ENCODE measurements at places on chromosomes 13 and 19.

DNA sequence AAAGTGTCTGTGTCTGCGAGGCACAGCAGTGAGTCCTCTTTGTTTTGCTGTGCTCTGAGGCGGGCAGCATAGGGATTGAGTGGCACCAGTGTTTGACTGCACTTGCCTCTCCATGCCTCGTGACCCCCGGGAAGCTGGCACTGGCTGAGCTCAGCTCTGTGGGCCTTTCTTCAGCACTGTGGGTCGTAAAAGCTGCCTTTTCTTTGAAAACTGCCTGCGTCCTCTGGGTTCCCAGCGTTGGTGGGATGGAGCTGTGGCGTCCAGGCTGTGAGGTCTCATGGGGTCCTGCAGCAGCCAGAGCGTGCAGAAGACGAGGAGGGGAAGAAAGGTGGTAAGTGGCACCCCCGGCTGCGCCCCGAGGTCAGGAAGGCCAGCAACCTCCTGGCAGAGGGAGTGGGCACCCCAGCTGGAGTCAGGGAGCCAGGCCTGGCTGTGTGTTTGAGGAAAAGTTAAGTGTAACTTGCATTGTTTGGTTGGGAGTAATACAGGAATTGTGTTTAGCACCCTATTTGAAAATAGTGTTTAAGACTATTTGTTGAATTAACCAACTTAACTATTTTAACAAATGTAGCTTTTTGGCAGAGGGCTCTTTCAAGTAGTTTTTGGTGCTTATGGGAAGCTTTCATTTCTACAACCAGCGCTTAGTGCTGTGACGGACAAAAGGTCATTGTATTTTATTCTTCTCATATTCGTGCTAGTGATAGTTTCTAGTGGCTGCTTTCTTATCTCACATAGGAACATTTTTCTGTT is 79.3 kb upstream of the TEX29 start:
- DNase-seq: no peak

- DNase-seq: no peak
Measured at GRCh38 chr13:27601803-27602202, 18.5 kb downstream of the LNX2 start.

DNA sequence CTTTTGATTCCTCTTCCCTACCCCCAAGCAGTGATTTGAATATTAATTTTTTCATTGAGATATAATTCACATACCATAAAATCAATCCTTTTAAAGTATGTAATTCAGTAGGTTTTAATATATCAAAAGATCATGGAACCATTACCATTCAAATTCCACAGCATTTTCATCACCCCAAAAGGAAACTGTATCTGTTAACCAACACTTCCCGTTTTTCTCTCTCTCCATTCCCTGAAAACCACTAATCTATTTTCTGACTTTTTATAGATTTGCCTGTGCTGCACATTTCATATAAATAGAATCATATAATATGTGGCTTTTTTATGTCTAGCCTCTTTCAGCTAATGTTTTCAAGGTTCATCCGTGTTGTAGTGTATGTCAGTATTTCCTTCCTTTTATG is 107.1 kb downstream of the PAN3 start:
- no peak for DNase-seq

- no peak for DNase-seq
Measured at GRCh38 chr13:106381091-106381490, 154.4 kb downstream of the EFNB2 start.

DNA sequence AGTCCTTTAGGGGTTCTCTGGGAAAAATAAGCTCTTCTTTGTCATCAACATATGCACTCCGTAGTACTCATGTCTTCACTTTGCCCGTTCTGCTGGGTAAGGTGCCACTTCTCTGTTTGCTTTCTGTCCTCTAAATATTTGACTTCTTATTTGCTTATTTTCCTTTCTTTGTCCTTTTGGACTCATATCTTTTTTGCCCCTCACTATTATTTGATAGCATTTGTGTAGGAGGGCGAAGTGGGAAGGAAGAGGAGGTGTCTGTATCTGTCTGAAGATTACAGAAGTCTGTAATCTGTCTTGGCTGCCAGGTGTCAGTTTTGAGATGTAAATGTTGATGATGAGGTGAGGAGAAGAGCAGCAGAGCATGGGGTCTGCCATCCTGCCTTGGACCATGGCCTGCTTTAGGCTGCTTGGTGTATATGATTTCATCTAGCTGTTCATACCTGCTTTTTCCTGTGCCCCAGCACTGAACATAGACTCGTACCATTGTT is 30.8 kb downstream of the USPL1 start:
- DNase-seq: no peak

DNA sequence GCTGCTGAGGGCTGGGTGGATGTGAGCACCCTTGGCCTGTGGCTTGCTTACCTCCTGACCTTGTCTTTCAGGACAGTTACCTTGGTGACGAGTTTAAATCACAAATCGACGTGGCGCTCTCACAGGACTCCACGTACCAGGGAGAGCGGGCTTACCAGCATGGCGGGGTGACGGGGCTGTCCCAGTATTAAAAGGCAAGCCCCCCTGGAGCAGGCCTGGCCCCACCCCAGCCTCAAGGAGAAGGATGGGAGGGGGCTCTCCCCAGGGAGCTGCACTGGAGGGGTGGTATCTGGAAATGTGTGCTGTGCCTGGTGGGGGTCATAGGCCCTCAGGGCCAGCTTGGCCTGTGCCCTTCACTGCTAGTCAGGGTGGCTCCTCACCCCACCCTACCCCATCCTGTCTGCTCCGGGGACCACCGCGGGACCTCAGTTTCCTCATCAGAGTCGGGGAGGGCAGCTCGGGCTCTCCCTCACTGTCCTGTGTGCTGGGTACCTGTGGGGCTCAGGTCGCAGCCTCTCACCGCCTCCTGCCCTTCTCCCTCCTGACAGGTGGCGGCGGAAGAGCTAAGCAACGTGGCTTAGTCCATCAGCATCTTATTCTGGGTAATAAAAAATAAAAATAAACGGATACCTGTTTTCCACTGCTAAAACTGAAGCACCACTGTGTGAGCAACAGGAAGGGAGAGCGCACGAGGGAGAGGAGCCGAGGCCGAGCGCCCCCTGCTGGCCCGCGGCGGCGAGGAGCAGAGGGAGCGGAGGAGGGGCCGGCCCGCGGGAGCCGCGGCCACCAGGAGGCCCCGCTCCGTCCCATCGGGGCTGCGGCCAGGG is 29.8 kb downstream of the CERS1 start:
- DNase-seq: no peak

DNA sequence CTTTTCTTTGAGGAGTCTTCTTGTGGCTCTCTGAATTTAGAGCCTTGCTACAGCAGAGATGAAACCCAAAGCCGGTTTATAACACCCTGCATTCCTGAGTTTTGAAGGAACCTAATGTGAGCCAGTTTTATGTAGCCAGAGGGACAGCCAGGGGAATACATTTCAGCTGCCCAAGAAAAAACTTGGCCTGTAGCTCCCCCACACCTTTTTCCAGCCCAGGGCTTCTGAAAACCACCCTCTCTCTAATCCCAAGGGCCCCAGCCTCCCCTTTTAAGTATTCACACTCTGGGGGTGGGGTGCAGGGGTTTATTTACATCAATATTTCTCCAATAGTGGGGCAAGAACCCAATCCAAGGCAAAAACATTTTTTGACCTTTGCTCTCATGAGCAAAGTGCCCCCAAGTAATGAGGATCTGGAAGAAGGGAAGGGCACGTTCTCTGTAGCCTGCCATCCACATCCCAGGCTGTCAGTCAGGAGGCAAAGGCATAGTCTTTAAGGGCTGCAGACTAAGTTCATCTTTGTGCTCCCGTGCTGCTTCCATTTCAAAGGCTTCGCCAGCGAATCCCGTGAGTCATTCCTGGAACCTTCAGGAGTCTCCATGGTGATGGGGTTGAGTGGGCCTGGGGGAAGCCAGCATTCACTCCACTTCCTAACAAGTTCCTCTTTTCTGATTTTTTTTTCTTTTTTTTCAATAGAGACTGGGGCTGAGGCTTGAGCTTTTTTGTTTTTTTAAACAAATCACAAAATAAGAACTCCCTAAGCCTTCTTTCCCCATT is 33.2 kb upstream of the MEDAG start:
- DNase-seq: no peak

DNA sequence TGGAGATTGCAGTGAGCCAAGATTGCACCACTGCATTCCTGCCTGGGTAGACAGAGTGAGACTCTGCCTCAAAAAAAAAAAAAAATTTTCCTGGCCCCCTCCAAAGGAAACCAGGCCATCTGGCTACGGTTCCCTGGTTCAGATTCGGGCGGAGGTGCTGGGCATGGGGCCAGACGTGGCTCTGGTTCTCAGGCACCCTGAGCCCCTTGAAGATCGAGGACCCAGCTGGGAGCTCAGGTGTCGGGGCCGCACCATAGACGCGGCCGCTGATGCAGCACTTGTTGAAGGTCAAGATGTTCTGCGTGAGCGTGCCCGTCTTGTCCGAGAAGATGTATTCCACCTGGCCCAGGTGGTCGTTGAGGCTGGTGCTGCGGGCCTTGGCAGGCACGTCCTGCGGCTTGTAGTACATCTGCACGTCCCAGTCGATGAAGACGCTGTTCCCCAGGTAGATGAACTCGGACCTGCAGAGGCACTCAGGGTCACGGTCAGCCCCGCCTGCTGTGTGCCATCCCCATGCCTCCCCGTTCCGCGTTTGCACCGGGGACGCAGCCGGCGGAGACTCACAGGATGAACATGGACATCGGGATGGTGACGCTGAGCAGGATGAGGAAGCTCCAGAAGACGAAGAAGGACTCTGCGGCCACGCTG is 12.3 kb downstream of the ATP8B3 start:
- DNase-seq: no peak

DNA sequence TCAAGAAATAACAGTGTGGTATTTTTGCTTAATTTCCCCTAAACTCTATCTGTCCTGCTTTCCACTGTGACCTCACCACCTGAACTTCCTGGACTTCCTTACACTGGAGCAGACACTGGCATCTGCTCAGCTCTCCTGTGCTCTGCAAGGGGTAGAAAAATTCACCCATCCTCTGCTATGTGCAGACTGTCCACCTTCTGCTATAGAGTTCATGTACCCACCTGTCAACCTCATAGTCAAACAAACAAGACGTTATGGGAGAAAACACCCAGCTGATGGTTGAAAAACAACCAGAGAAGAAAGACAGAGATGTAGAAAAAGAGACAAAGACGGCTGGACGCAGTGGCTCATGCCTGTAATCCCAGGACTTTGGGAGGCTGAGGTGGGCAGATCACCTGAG is 12.2 kb downstream of the LAIR1 start:
- DNase-seq: no peak

DNA sequence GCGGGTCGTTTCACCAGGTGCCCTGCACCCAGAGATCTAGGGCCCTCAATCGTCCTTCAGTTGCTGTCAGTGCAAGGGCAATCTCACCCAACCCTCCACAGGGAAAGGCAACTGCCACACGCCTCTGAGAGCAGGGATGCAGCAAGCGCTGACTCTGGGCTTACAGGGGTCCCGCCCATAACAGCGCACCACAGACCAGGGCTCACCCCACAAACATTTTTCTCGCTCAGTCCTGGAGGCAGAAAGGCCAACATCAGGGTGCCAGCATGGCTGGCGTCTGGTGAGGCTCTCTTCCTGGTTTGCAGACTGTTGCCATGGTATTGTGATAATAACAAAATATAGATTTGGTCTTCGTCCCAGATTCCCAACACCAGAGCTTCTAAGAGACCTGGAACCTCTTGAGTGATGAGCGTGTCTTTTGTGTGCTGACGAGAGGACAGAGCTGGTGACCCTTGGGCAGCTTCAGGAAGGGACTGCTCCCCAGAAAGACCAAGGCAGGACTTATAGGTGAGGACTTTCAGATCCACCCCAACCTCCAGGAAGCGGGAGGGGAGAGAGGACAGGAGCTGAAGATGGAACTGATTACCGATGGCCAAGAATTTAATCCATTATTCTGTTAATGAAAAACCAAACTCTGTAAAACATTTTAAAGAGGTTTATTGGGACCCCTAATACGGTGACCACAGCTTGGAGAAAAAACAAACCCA is 51.3 kb downstream of the C13orf46 start:
- DNase-seq: no peak

DNA sequence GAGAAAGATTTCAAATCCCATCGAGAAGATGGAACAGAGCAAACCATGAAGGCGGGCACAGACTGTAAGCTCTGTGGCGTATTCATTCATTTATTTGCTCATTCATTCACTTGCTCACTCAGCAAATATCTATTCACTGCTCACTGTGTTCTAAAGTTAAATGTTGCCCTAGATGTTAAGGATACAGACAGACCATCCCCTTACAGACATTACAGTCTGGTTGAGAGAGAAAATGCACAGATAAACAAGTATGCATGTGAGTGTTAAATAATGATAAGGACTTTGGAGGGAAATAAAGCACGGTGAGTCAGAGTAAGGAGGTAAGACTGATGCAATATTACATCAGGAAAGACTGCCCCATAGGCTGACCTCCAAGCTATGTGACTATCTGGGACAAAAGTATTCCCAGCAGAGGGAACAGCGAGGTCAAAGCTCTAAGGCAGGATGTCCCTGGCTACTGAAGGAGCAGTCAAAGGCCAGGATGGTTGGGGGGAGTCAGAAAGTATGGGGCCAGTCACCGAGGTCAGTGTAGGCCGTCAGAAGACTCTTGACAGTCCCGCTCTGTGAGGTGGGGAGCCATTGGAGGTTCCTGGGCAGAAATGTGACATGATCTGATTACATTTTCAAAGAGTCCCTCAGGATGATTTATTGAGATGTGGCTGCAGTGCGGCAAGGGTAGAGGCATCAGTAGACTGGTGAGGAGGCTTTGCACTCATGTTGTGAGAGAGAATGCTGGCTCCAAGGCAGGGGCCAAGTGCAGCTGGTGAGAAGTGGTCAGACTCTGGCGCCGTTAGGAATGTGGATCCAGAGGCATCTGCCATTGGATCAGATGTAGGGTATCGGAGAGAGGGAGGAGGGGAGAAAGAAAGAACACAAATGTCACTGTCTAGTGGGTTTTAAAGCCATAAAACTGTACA is 37.9 kb downstream of the MBNL2 start:
- no peak for DNase-seq

DNA sequence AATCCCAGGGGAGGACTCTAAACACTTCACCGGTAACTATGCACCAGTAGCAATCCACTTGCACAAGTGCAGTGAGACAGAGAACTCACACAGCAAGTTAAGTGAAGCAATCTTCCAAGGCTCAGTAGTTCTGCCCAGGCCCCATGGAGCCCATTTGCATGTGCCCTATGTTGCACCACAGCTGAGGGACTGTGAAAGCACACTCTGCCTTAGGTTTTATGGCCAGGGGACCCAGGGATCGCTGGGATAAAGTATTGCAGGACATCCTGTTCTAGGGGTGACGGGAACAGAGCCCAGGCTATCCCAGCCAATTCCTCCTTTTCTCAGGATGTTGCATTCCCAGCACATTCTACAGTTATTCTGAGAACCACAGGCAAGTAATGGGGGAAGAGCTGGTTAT is 6.0 kb upstream of the AMER2 start:
- DNase-seq: no peak

GRCh38 chr13:43331672-43332071 is 308.3 kb downstream of the DNAJC15 start:
- no peak for DNase-seq

Data from cerebellar nuclear complex (tissue), 1 donor.